ENCODE measurements at places on chromosomes 4 and X. TPM values are rescaled to one million over a fixed set of nuclear protein-coding genes. Genes with fewer than 3 reads are reported as not detected.

Gene RADX
- under 0.01 TPM for total RNA-seq

Gene TMEM271
- total RNA-seq = not detected

Gene IL2
- not detected for total RNA-seq

Gene MFAP3L
- total RNA-seq = 5.4 TPM

Gene NLGN3
- total RNA-seq = under 0.01 TPM

Gene OPN1MW2
- not detected for total RNA-seq

Gene CDKL2
- total RNA-seq = under 0.01 TPM

Gene GPR119
- total RNA-seq = not detected

Gene CCSER1
- under 0.01 TPM for total RNA-seq

Gene GPR101
- total RNA-seq = not detected

Gene PABPC1L2B
- not detected for total RNA-seq

Gene ATP11C
- total RNA-seq = 62.8 TPM

Gene MED12
- 30.0 TPM for total RNA-seq

Gene PLAC1
- not detected for total RNA-seq

Gene FAM13A
- 0.44 TPM for total RNA-seq

Gene COX7B2
- not detected for total RNA-seq

Gene POU3F4
- not detected for total RNA-seq

Gene F9
- not detected for total RNA-seq

Gene GPR173
- 0.44 TPM for total RNA-seq

Gene RTL3
- total RNA-seq = not detected

Gene MAGEA1
- not detected for total RNA-seq

Gene STAP1
- total RNA-seq = not detected

Gene SLC30A9
- total RNA-seq = 29.2 TPM

Gene TTC29
- under 0.01 TPM for total RNA-seq
